Dorsolateral prefrontal cortex (tissue), 122 donors: ENCODE measurements at places on chromosomes 1 and 21.
A peak's percentile ranks its signal among the peaks of the same experiment; 100 is the strongest.

- no peak for DNase-seq
Observed at GRCh38 chr1:115227346-115228082, 110.5 kb downstream of the NGF start.

GRCh38 chr1:11484321-11484655 lies 5.3 kb downstream of the DISP3 start:
- no peak for DNase-seq

GRCh38 chr1:8077602-8078001 lies 51.5 kb upstream of the ERRFI1 start:
- no peak for DNase-seq

- peak; percentile 56 for DNase-seq
Observed at GRCh38 chr1:31152181-31152795, 86.8 kb upstream of the PUM1 start.

- DNase-seq, result no peak
Observed at GRCh38 chr1:201916649-201917249, 28.1 kb downstream of the SHISA4 start.

GRCh38 chr1:211145944-211146343 lies 12.0 kb upstream of the KCNH1 start:
- no peak for DNase-seq

DNA sequence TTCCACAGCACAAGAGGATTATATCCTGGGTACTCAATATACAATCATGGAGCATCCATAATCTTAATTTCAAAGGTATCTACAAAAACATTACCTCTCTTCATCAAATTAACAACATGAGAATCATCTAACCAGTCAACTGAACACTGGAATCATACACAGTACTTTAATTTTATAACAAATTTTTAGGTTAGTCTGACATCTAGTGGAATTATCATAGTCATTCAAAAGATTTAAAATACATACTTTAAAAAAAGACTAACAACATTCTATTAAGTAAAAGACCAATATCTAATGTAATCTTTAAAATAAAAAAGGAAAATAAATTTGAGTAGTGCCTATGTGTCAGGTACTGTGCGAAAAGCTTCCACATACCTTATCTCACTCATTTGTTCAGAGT lies 16.8 kb upstream of the SH3GLB1 start:
- no peak for DNase-seq

- no peak for DNase-seq
Observed at GRCh38 chr1:10624256-10625050, 149.7 kb downstream of the PEX14 start.

GRCh38 chr21:46554431-46555224 lies 50.3 kb downstream of the S100B start:
- DNase-seq, result no peak

DNA sequence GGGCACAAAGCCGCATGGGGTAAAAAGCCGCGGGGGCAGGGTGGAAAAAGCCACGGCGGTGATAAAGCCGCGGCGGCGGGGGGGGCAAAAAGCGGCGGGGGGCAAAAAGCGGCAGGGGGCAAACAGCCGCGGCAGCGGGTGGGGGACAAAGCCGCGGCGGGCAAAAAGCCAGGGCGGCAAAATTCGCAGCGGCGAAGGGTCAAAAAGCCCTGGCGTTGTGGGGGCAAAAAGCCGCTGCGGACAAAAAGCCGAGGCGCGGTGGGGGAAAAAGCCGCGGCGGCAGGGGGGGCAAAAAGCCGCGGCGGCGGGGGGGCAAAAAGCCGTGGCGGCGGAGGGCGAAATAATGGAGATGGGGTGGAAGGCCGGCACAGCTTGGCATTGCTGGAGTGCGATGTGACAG lies 3902.9 kb downstream of the SRGAP2C start:
- DNase-seq, result no peak

- DNase-seq, result no peak
Observed at GRCh38 chr1:151720974-151721787, at the start of gene RIIAD1. TSS of gene RIIAD1 (plus strand) at chr1:151721522. CDS start at chr1:151721537, 15 bp downstream.

- no peak for DNase-seq
Observed at GRCh38 chr1:72845381-72845780, 563.0 kb upstream of the NEGR1 start.

- DNase-seq, result no peak
Observed at GRCh38 chr1:102798718-102799117, 309.6 kb downstream of the COL11A1 start.

- DNase-seq, result no peak
Observed at GRCh38 chr1:203986887-203987461, 85.9 kb upstream of the SOX13 start.

DNA sequence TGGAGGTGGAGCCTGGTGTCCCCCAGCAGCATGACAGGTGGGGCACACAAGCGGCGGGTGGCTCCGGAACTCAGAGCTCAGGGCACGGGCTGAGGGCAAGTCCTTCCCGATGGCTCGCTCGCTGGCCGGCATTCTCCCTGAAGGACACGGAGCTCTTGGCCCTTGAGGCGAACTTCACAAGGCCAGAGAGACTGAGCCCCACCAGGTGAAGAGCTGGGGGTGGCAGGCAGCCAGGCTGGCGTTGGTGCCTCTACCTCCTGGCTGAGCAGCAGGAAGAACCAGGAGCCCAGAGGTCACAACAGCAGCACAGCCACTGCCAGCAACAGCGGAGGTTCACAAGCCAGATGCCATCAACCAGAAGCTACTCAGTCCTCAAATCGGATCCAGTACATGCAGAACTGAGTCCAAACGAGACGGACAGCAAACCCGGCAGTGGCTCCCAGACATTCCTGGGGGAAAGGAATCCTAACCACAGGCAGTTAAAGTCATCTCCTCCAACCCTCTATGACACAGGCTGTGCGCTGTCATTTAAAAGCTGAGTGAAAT lies 54.1 kb downstream of the NPHP4 start:
- DNase-seq, result no peak
